H9 (cell line): ENCODE measurements at places on chromosomes 12 and 14. TPM values are rescaled to one million over a fixed set of nuclear protein-coding genes. Genes with fewer than 3 reads are reported as not detected.

The GLT8D2 gene
- total RNA-seq: 2.9 and 3.8 TPM in 2 replicates

The RDH16 gene
- 0.31 and 0.39 TPM in 2 replicates for total RNA-seq

The NANOG gene
- total RNA-seq: 199 and 211 TPM in 2 replicates

The PTGDR gene
- not detected in 2 replicates for total RNA-seq

The PROX2 gene
- not detected in 2 replicates for total RNA-seq

DNA sequence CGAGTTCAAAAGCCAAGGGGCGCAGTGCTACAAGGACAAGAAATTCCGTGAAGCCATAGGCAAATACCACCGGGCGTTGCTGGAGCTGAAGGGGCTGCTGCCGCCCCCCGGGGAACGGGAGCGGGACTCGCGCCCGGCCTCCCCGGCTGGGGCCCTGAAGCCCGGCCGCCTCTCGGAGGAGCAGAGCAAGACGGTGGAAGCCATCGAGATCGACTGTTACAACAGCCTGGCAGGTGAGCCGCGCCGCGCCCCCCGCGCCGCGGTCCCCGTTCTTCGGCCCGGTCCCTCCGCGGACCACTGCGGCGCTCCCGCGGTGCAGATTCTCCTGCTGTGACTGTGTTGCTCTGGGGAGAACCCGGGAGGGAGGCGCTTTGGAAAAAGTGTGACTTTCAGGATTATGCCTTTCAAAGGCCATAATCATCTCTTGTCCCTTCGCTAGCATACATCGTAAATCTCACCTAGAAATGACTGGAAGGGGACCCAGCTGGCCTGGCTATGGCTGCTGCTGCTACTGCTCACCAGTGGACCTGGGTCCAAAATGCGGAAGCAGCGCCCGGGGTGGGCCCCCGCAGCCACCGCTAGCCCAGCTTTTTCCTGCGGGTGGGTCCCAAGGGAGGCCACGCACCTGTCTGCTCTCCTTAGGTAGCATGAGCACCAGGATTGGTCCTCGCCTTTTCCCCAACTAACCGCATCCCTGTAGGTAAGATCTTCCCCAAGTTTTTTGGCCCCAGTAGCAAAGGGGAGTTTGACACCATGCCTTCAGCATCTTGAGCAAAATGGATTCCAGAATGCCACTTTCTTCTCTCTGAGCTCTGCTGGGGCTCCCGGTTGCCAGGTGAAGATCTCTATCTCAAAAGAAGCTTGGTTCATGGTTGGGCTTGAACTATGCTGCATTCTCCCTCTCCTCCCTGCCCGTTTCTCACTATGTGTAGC lies 853 bp downstream of the TTC9 start:
- no peak overlapping the region for H3K27ac ChIP-seq
- no peaks in the 10 kb centered on the region for H3K36me3 ChIP-seq
- no peak for DNase-seq
- no peaks in the 10 kb centered on the region for H3K27me3 ChIP-seq

DNA sequence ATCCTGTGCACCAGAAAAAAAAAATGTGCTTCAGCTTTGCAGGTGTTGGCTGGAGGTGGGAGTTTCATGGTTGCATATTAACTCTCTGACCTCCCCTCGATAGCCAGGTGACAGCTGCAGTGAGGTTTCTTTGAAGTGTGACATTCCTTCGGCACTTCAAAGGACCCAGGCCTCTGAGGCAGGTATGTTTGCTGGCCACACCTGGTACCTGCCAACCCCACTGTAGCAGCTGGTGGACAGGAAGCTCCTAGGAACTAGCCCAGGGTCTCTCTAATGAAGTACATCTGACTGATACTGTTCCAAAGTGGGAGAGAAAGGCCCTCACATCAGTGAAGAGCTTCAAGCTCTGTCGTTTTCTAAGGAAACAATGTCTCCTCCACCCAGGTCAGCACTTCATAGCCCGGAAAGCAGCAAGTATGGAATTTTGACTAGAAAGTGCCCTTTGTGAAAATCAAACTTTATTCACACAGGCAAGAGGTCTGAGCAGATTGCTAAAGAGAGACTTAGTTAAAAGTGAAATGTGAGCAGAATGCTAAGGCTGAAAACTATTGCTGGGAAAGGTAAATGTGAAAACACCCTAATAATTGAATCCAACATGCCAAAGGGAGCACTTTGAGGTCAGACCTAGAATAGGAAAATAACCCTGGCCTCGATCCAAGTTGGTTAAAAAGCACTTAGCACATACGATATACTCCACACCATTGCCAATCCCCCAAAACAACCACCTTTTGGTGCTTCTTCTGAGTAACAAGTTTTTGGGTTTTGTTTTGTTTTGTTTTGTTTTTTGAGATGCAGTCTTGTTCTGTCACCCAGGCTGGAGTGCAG lies 71.3 kb downstream of the PHLDA1 start:
- no peaks in the 10 kb centered on the region for H3K36me3 ChIP-seq
- no peak overlapping the region for H3K4me3 ChIP-seq
- peak; percentile 95 for DNase-seq
- H3K27ac ChIP-seq: peak overlapping the region; percentile 86

GRCh38 chr12:10740182-10740581 lies 17.1 kb upstream of the YBX3 start:
- no peak overlapping the region for H3K4me3 ChIP-seq
- H3K27me3 ChIP-seq: no peaks in the 10 kb centered on the region
- H3K4me1 ChIP-seq: no peaks in the 10 kb centered on the region; the same call in 1 of the 2 replicates

- no peak overlapping the region for H3K27ac ChIP-seq
- no peak overlapping the region for H3K4me3 ChIP-seq
- H3K36me3 ChIP-seq: peaks cover 29% of the 10 kb centered on the region
- DNase-seq: no peak
Measured at GRCh38 chr12:52058631-52059361, 7.6 kb downstream of the NR4A1 start.

- no peaks in the 10 kb centered on the region for H3K4me1 ChIP-seq
- no peak for DNase-seq
- no peaks in the 10 kb centered on the region for H3K27me3 ChIP-seq
- H3K36me3 ChIP-seq: peaks cover 5% of the 10 kb centered on the region; the same call in 2 of the 3 replicates
Measured at GRCh38 chr14:67908052-67908754, 88.6 kb downstream of the RAD51B start.
